ENCODE measurements at places on chromosomes 11 and 22.

DNA sequence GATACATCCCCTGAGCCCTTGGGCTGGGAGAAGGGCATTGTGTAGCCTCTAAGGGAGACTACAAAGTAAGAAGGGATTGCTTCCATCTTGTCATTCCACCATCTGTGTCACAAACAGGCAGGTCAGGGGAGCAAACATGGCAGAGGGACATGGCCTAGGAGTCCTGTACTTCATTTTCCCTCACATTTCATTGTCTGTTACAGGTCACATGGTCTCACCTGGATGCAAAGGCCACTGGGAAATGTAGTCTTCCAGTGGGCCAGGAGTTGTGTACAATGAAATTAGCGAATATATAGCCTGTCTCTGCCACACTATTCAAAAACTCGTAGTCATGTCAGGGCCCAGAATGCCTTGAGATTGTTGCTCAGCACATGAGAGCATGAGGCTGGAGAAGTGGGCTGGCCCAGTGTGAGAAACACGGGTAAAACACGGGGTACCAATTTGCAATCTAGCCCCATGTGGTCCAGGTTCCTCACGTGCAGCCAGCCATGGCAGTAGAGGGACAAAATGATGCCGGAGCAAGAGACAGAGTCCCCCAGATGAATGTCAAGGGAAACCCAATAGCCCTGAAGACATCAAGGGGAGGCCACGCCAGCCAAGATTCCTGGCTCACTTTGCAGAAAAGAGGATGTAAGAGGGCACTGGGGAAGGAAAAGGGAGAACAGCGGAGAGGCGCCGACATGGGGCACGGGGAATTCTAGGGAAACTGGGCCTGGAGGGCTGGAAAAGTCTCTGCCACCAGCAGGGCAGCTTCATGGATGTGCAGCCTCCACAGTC, 47.7 kb upstream of the EMID1 start:
- no peak for DNase-seq

- no peak for DNase-seq
Observed at GRCh38 chr22:39292031-39292462, 27.4 kb downstream of the RPL3 start.

GRCh38 chr11:96075532-96075959, 151.6 kb upstream of the MTMR2 start:
- DNase-seq: no peak

- peak; percentile 61 for DNase-seq
Observed at GRCh38 chr22:35921777-35922176, 106.8 kb downstream of the RBFOX2 start.

GRCh38 chr11:112722148-112722547, 239.1 kb upstream of the NCAM1 start:
- no peak for DNase-seq

- DNase-seq: no peak
Observed at GRCh38 chr22:29641700-29642330, 38.4 kb downstream of the NF2 start.

GRCh38 chr22:27228771-27229170, 571.4 kb downstream of the MIAT start:
- no peak for DNase-seq

- no peak for DNase-seq
Observed at GRCh38 chr11:57378186-57378585, 2.8 kb downstream of the PRG3 start.

GRCh38 chr11:63517156-63517555, 11.3 kb downstream of the LGALS12 start:
- no peak for DNase-seq

- no peak for DNase-seq
Observed at GRCh38 chr11:21582791-21583190, 610.1 kb upstream of the ANO5 start.

- no peak for DNase-seq
Observed at GRCh38 chr11:120882175-120882574, 141.7 kb upstream of the TBCEL start.

DNA sequence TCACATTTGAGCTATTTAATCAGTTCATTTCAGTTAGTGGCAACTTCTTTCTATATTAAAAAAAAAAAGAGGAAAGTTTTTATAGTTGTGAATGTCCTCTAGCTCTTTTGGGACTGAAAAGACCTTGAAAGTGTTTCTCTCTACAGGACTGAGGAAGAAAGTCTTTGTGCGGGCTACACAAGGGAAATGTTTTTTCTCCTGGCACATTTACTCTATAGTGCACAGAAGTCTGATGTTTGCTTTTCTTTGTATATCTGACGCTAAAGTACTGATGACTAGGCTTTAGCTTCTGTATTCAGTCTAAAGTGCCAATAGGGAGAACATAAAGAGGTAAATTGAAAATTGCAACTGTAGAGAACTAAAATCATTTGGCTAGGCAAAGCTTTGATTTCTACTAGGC, 737.4 kb upstream of the LUZP2 start:
- no peak for DNase-seq

DNA sequence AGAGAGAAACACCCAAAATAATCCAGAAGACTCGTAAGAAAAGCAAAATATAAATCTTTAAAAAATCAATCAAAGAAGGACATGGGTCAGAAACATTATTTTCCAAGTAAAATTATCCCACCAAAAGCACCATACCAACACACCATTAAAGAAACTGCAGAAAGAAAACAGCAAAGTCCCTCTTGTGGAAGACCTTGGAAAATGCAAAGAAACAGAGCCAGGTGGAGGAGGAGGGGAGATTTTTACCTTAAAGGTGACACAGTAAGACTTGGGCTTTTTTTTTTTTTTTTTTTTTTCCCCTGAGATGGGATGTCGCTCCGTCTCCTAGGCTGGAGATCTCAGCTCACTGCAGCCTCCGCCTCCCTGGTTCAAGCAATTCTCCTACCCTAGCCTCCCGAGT, 123.8 kb downstream of the LARGE1 start:
- DNase-seq: no peak

- DNase-seq: no peak
Observed at GRCh38 chr11:35122308-35122707, 16.7 kb upstream of the CD44 start.

All from HTR-8/SVneo (cell line).